Lung (tissue), 17 donors: ENCODE measurements at places on chromosomes 4 and X.

DNA sequence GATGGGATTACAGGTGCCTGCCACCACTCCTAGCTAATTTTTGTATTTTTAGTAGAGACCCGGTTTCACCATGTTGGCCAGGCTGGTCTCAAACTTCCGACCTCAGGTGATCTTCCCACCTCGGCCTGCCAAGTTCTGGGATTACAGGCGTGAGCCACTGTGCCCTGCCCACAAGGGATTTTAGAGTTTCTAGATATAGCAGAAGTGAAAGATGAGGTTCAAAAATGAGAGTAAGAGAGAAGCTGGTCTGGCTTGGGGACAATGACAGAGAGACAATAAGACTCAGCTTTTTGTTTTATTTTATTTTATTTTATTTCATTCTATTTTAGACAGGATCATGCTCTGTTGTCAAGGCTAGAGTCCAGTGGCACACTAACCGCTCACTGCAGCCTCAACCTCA is 30.6 kb downstream of the TRIM61 start:
- DNase-seq = no peak

- peak; percentile 42 for DNase-seq
Measured at GRCh38 chr4:109044431-109044830, 258.0 kb downstream of the COL25A1 start.

DNA sequence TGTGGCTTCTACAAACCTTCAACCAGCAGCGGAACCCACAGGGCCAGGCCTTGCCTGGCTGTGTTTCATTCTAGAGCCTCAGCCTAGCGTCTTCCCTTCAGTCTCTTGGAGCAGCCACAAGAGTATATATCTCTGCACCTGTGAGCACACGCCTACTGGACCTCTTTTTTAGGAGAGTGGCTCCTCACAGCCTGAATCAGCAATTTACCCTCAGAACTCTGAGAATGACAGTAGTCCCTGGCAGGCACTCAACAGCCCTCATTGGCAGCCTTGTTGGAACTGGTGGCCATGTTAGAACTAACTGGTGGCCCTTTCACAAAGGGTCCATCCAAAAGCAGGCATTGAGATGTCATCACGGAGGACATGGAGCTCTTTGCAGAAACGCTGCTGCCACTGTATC is 138.9 kb downstream of the BCOR start:
- no peak for DNase-seq

GRCh38 chrX:153381684-153382532 is 19.2 kb downstream of the PNMA6E start:
- peak; percentile 92 for DNase-seq

GRCh38 chrX:54495814-54496516 is at the start of gene FGD1:
FGD1 (minus strand) TSS chrX:54496234; CDS start chrX:54495432, 802 bp downstream.
- DNase-seq = peak; percentile 87
